H1 (cell line): ENCODE measurements at places on chromosomes 3 and 15. TPM values are rescaled to one million over a fixed set of nuclear protein-coding genes. Genes with fewer than 3 reads are reported as not detected.

The TSEN2 gene
- polyA plus RNA-seq: 15.1 and 16.1 TPM in 2 replicates

DNA sequence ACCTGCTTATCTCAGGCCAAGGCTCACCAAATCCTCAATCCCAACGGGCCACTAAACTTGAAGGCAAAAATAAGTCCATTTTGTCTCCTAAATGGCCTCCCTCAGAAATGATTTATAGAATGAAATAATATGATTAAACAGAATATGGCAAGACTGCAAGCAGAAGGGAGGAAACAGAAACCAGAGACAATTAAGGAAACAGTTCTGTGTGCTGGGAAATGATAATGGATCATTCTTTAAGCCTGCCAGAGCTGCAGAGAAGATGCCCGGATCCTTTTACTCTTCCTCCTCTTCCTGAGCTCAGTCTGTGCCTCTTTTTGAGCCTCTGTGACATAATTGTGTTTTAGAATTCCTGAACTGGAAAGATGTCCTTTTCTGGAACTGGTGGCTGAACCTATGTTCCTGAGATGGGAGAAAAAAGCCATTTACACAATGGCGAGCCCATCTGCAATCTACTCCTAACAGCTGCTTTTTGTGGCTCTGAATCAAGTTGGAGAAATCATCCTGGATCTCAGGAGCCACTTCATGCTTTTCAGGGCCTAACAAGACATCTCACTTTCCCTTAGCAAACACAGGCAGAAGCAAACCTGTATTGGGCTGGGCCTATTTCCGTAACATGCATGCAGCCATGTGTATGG, 2.8 kb upstream of the ABHD2 start:
- DNase-seq: no peak

DNA sequence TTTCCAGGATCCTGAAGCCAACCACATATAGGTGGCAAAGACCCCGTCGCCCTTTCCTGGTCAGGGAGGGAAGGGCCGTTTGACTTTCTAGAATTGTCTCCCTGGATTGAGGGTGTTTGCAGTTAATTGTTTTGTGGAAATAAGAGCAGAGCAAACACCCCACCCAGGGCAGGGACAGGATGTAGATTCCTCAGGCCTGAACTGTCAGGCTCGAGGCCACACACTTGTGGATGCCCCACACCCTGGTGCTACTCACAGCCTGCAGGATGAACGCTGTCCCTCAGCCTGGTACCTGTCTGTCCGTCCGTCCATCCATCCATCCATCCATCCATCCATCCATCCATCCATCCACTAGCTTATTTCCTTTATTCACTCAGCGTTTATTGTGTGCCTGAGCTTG, 29.9 kb upstream of the FLNB start:
- DNase-seq: no peak

DNA sequence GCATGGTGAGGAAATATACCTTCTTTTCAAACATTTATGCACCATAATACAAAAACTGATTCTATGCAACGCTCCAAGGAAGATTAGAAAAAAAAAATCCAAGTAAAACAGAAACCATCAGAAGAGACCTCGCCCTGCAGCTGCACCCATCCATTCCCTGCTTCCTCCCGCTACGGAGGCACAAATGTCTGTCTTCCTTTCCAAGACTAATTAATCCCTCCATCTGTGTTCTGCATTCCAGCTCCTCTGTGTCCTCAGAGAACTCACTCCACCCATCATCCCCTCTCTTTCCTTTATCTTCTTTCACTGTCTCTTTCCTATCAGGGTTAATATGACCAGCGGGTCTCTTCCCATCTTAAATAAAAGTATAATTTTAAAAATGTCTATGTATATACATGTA, 196.1 kb downstream of the ADAMTSL3 start:
- DNase-seq: no peak

- DNase-seq: no peak
Observed at GRCh38 chr3:70824773-70825172, 512.3 kb upstream of the MDFIC2 start.

GRCh38 chr3:69300296-69300695, 85.6 kb downstream of the FRMD4B start:
- no peak for DNase-seq

GRCh38 chr15:31352339-31352751, 25.7 kb downstream of the KLF13 start:
- no peak for DNase-seq

DNA sequence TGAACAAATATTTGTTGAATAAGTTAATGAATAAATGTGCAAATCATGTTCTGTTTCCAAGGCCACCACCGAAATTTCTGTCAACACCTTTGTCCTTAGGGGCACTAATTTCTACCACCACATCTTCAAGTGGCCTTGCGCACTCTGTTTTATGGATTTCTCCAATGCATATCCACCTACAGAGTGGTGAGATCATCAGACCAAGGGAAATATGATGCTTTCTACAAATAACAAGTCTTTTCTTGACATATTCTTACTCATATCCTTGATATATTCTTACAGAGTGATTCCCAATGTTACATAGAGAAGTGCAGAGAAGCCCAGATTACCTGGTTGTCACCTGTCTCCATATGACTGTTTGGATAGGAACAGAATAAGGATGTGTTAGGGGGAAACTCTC, 36.1 kb upstream of the TMCO5A start:
- DNase-seq: no peak

DNA sequence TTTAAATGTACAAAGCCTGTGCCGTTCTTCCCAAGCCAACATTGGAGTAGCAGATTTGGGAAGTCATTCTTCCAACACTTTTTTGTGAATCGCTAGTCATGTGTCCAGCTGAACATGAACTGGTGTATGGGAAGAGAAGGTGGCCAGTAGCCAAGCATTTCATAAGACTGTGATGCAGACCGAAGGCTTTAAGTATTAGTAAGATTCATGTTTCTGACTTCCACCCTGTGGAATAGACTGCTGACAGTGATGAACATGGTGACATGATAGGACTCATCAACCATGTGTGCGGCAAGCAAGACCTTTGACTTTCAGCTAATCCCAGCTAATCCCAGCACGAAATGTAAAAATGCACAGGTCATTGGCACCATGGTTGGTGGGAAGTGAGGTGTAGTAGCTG, 48.3 kb upstream of the THSD4 start:
- no peak for DNase-seq
